ENCODE measurements at places on chromosomes 4 and X.

GRCh38 chr4:120796271-120796670, 126.3 kb downstream of the PRDM5 start:
- DNase-seq = no peak

DNA sequence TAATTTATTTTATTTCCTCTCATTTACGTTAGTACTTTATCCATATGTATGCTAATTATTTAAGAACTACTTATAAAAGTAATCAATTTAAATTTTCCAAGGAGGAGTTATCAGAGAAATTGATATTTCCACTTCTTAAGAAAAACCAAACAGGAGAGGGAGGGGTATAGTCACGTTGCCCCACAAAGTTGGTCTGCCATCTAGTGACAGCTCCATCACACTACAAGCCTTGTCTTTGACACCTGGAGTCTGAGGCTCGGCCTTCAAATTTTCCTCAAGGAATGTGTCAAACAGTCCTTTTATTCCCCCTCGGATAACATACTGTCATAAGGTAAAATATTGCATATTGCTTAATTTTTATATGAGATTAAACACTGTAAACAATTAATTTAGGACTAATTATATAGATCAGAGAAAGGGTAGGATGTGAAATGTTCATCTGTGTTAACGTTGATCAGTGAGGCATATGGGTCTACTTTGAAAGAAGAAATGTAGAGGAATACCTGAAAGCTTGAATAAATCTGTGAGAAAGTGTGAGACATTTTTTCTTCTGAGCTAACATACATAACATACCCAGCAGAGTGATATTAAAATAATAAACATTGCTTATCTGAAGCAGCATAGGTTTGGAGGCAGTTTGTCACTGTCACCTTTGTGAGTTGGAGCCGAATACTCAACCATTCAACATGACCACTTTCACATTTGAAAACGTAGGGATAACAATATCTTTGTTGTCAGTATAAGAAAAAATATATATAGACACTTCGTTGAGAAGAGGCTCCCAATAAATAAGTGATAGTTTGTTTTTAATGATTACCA, 114.4 kb downstream of the GLRA3 start:
- no peak for DNase-seq

DNA sequence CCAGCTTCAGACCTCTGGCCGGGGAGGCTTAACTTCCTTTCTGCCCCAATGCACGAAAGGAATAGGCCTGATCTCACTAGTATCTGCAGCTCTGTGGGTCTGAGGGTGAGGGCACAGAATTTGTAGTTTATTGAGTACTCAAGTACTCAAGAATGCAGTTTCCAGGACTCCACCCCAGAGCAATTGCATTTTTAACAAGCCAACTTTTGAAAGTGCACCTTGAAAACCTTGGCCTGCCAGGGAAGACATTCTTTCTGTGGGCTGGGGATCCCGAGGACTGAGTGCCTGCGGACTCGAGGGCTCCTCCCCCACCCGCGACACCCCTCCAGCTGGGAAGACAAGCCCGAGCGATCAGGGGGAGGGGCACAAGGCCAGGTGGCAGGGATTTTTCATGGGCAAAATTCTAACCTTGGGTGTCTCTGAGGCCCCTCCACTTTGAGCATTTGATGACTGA, 22.4 kb downstream of the RS1 start:
- no peak for DNase-seq

DNA sequence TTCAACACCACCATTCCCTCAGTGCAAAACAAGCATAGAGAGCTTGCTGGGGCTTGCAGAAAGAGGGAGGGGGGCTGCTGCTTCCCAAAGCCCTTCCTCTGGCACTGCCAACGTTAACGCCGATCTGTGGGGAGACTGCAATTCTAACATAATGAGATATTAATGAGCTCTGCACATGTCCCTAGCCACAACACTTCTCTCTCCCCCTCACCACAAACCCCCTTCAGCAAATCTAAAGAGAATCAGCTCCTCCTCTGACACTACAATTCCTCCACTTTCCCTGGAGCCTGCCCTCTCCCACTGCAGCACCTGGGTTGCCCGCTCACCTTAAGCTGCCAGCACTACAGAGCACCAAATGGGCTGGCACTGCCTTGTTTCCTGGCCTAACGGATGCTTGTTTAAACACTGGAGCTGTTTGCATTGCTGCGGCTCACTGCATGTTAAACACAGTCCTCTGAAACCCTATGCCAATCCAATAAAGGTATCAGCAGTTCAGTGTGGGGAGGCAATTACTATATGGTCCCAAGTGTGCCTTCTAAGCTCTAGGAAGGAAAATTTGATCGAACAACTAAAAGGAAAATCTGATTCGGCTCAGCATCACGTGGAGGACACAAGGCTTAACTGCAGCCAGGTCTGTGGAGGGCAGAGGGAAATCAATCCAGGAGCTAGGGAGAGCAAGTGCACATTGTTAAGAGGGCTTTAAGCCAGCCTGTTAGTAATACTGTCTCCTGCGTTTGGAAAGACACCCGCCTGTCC, 232.4 kb downstream of the MAML3 start:
- DNase-seq = peak; percentile 96

DNA sequence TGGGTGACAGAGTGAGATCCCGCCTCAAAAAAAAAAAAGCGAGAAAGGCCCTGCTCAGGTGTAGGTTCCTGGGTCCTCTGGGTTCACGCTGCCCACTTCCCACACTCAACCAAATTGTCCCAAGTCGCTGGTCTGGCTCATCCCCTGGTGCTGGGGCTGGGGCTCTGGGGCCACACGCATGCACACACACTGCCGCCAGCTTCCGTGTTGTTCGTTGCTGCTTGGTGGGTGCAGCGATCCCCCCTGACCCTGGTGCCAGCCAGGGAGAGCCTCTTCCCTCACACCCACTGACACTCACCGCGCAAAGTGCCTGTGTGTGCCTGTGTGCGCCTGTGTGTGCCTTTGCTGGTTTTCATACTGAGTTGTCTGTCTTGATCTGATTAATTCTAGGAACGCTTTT, 124.1 kb upstream of the NKX1-1 start:
- no peak for DNase-seq

DNA sequence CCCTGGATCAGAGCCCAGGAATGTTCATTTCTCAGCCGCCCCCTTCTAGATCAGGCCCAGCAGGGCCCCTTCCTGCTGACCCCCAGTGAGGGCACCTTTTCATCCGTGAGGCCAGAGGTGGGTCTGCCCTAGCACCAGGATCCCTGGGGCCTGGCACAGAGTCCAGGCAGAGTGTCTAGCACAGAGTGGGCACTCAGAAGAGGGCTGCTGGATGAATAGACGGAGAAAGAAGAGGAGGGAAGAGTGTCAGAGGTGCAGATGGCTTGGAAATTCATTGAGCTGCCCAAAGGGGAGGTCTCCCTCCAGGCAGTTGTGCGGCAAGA, 106.5 kb downstream of the CPZ start:
- no peak for DNase-seq

DNA sequence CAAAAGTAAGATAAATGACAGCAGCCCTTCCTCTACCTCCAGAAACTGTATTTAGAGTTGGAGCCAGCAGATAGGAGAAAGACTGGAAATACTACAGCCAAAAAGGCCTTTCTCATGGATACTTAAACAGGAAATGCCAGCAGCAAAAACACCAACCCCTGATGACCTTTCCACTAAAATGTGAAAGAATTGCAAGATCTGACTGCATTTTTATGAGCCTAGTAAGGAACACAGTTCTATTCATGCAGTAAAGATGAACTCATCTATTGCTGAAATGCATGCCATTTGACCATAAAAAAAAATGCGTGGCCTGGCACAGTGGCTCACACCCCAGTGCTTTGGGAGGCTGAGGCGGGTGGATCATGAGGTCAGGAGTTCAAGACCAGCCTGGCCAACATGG, 19.9 kb downstream of the ABCG2 start:
- no peak for DNase-seq

- DNase-seq = no peak
Measured at GRCh38 chrX:153769865-153770600, 6.0 kb downstream of the PLXNB3 start.

DNA sequence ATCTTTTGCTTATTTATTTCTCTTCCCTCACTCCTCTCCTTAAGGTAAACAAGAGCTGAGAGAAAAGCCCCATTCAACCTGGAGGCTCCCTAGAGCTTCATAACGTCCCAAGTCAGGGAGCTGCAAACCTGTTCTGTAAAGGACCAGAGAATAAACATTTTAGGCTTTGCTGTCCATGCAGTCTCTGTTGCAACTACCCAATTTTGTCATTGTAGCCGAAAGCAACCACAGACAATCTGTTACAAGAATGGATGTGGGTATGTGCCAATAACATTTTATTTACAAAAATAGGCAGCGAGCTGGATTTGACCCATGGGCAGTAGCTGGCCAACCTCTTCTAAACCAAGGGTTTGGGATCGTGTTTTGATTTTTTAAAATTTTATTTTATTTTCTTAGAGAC, 71.3 kb upstream of the TBL1X start:
- no peak for DNase-seq

GRCh38 chr4:185847352-185848097, 35.5 kb upstream of the SORBS2 start:
- no peak for DNase-seq

DNA sequence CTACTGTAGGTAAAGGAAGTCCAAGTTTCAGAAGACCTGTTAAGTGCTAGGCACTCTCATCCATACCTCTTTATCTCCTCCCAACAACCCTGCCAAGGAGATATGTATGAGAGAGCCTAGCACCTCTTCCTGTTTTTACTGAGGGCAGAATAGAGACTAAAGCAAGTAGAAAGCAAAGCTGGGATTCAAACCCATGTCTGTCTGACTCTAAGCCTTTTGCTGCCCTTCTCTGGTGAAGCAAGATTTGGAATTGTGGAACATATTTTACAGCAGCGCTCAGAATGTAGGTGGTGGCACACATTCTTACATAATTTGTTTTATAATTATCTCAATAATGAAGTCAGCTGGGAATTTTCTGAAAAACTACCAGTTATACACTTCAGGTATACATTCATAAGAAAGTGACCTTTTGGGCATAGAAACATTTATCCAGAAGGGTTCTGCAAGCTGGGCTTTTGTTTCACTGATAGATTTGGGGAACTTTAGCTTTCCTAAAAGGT, 41.7 kb downstream of the SEPTIN11 start:
- no peak for DNase-seq

- no peak for DNase-seq
Measured at GRCh38 chrX:7077241-7078230, 70.0 kb upstream of the STS start.

DNA sequence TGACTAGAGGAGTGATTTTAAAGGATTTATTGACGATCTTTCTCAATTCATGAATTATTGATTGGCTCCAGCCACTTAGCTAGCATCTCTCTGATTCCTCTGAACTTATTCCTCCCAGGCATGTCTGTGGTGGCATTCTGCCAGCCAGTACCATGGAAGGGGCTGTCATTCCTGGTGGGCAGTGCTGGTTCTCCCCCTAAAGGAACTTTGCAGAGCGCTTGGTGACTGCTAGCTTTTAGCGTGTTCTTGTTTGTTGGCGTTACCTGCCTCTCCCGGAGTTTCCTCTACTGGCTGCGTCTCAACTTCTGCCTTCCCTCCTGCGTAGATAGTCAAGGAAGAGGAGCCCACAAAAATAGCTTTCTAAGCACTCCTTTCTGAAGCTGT, 19.3 kb downstream of the SRD5A3 start:
- DNase-seq = no peak

GRCh38 chrX:12412561-12412960, 274.3 kb downstream of the FRMPD4 start:
- no peak for DNase-seq

- DNase-seq = no peak
Measured at GRCh38 chr4:181281451-181281850, 961.8 kb upstream of the TENM3 start.

DNA sequence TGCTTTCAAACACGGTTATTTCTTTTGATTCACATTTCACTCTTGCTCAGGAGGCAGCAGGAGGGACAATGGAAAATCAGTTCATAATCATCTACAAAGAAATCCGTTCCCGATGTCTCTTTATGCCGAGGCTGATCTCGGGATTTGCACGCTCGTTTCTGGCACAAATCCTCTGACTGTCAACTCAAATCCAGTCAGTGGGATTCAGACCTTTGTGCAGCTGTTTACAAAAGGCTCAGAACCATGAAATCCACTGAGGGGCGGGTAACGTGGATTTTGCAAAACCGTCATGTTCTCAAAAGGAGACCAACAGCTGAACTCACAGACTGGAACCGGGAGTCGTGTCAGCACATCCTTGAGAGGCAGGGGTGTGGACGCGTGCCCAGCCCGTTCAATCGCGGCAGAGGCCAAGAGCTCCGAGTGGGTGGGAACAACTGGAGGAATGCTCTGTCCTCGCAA, 46.4 kb downstream of the ACOX3 start:
- DNase-seq = no peak

DNA sequence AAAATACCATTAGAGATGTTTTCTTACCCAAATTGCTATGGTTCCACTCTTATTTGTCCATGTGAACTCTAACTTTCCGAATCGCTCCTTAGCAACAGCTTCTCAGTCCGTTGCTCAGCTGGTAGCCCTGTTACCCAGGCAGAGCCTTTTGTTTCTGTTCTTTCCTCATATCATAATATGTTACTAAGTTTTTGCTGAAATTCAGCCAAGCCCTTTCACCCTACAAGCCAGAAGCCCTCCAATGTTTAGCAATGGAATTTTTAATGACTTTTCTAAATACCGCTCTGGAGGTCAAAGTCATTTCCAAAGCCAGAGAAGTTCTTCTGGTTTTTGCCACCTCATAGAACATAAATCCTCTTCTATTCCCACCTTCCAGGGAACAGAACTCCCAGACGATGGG, 1029.5 kb downstream of the C4orf33 start:
- no peak for DNase-seq

DNA sequence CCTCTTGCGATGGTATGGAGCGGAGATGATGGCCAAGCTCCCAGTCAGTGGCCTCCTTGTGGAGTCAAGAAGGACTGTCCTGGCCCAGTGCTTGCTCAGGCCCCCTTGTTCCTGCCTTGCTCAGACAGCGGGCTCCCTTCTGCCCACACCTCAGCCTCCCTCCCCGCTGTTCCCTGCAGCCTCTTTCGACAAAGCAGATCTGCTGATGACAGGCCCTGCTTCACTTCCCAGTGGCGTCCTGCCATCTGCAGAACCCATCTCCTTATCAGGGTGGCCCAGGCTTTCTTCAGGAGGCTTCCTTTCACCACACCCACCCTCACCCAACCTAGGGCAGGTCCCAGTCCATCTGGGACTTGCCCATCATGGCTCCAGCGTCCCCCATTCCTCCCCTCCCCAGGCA, 80.0 kb downstream of the CLDN34 start:
- DNase-seq = no peak

DNA sequence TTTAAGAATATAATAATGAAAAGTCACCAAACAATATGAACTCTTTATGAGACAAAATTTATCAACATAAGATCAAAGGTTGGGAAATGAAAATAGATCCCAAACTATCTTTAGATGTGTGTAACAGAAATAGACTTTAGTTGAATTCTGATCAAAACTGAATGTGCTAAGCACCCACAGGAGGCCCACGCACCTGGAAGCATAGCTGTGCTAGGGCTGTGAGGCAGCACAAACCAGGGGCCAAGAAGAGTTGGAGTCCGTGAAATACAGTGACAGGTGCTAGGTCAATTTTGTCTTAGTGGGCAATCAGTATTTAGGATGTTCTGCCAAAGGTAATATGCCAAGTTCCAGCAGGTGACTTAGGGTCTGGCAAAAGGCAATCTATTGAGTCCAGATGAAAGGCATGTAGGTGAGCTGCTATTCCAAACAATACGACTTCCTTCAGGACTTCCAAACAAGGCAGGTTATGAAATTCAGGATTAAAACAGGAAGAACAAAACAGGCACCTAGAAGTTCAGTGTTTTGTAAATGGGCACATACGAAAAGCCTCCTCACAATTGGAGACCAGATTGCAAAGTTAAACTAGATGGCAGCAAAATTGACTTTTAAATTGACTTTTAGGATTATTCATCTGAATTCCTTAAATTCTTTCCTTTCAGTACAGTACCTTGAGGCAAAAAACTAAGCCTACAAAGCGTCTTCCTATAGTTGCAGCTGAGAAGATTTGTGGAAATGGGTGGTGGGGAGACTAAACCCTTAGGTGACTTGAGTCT, 4.7 kb upstream of the PCDH18 start:
- DNase-seq = no peak
